NCI-H1092 (cell line): ENCODE measurements at places on chromosomes 2 and 18.

DNA sequence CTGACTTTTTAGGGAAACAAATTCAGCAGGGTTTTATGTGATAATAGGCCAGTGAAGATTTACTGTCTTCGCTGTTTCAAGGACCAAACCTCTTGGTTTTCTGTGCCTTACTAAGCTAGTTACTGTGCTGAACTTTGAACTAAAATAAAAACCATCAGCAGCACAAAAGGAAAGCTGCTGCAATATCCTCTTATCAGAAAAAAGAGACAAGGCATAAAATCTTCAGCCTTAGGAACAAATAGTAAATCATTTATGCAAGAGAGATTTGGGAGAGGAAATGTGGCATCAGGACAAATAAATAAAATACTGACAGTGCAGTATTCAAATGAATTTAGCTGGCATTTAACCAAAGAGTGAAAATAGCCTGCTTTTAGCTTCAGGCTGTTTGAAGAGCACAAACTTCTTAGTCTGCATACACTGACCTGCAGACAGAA, 64.1 kb upstream of the EHBP1 start:
- DNase-seq: no peak

GRCh38 chr2:146777181-146777580, 1067.6 kb upstream of the ACVR2A start:
- no peak for DNase-seq

GRCh38 chr2:229952256-229952835, 30.0 kb downstream of the FBXO36 start:
- DNase-seq: no peak

DNA sequence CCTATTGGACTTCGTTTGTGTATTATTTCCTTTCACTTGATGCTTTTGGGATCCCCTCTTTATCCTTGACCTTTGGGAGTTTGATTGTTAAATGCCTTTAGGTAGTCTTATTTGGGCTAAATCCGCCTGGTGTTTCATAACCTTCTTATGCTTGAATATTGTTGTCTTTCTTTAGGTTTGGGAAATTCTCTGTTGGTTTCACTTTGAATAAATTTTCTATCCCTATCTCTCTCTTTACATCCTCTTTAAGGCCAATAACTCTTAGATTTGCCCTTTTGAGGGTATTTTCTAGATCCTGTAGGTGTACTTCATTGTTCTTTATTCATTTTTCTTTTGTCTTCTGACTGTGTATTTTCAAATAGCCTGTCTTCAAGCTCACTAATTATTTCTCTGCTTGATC, 354.7 kb downstream of the PARD3B start:
- DNase-seq: no peak

DNA sequence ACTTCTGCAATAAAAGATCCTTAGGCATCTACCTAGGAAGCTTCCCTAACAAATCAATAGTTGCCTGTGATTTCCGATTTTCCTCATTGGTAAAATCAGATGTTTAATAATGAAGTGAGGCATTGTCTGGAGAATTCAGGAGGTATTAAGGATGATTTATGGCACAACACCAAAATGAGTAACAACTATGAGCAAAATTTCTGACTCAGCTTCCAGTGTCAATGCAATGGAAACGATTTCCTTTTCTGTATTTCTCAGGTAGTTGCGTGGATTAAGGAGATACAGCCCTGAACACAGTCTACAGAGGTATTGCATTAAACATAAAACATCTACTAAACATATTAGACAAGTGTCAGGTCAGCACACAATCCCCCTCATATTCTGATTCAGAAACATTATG, 99.5 kb downstream of the EPB41L3 start:
- no peak for DNase-seq

- no peak for DNase-seq
These were observed 80.7 kb upstream of the STON1 start for GRCh38 chr2:48449073-48449840.
